Activated CD8-positive, alpha-beta memory T cell treated with anti-CD3 and anti-CD28 coated beads, Interleukin-2, amount 10 ng/mL, durations not matched to agents 7 days and 5 days (primary cell): ENCODE measurements at places on chromosomes 4 and X. TPM values are rescaled to one million over a fixed set of nuclear protein-coding genes. Genes with fewer than 3 reads are reported as not detected.

Gene ZNF275
- total RNA-seq, result 11.9 TPM

Gene GYG2
- total RNA-seq, result not detected

Gene S100G
- not detected for total RNA-seq

Gene PLS3
- 0.79 TPM for total RNA-seq

Gene GNRHR
- not detected for total RNA-seq

Gene CCDC110
- not detected for total RNA-seq

Gene HERC6
- total RNA-seq, result 49.9 TPM

Gene USP27X
- 1.0 TPM for total RNA-seq

Gene FAM47A
- not detected for total RNA-seq

Gene PCDH7
- total RNA-seq, result not detected

Gene SLC34A2
- not detected for total RNA-seq

Gene FAAH2
- total RNA-seq, result 1.1 TPM

Gene NR3C2
- 9.0 TPM for total RNA-seq

Gene GAGE12F
- not detected for total RNA-seq

Gene ARHGEF9
- 54.1 TPM for total RNA-seq

Gene CCSER1
- not detected for total RNA-seq

Gene HSFX1
- total RNA-seq, result 0.61 TPM

Gene SLC9B2
- 24.2 TPM for total RNA-seq

Gene VCX3A
- total RNA-seq, result not detected

Gene IL21
- 0.09 TPM for total RNA-seq

Gene IKBKG
- 53.0 TPM for total RNA-seq

Gene TCEAL7
- not detected for total RNA-seq

Gene PDZD11
- 34.1 TPM for total RNA-seq

Gene EFHC2
- 0.12 TPM for total RNA-seq

Gene MXRA5
- not detected for total RNA-seq

Gene IBSP
- total RNA-seq, result not detected

Gene CLCN4
- total RNA-seq, result 0.03 TPM

Gene ANOS1
- not detected for total RNA-seq

Gene CACNA1F
- 1.3 TPM for total RNA-seq

Gene CCKAR
- not detected for total RNA-seq

Gene SPACA5
- total RNA-seq, result not detected

Gene GPM6B
- not detected for total RNA-seq

Gene SPANXA1
- total RNA-seq, result not detected

Gene FUNDC2
- total RNA-seq, result 52.6 TPM

Gene STK32B
- total RNA-seq, result not detected

Gene TBC1D8B
- 2.2 TPM for total RNA-seq

Gene GC
- not detected for total RNA-seq

Gene HSFX2
- total RNA-seq, result 0.23 TPM

Gene CSN1S1
- total RNA-seq, result not detected

Gene HTT-AS
- total RNA-seq, result not detected

Gene PHEX
- 7.7 TPM for total RNA-seq

Gene GLRA2
- not detected for total RNA-seq

Gene ADH7
- not detected for total RNA-seq

Gene GAGE1
- total RNA-seq, result not detected

Gene ATOH1
- total RNA-seq, result not detected

Gene FAM149A
- 1.2 TPM for total RNA-seq

Gene GAGE10
- not detected for total RNA-seq

Gene GRSF1
- 80.7 TPM for total RNA-seq

Gene CFI
- total RNA-seq, result not detected

Gene DNAAF6
- not detected for total RNA-seq

Gene SPANXD
- total RNA-seq, result not detected

Gene LINC00632
- total RNA-seq, result not detected

Gene POLA1
- total RNA-seq, result 36.5 TPM

Gene ARHGEF6
- 126 TPM for total RNA-seq

Gene NUP62CL
- 2.0 TPM for total RNA-seq

Gene ADGRG2
- total RNA-seq, result not detected

Gene CXorf65
- 12.1 TPM for total RNA-seq
